ENCODE measurements at places on chromosomes 13 and 19.

- DNase-seq: no peak
These were observed 76.9 kb downstream of the FOXO1 start for GRCh38 chr13:40589285-40590109.

- DNase-seq: no peak
These were observed 319.0 kb upstream of the PCDH20 start for GRCh38 chr13:61734683-61735082.

- no peak for DNase-seq
These were observed 6.6 kb upstream of the DAPK3 start for GRCh38 chr19:3977242-3978143.

GRCh38 chr13:35917252-35917941 is 213.8 kb downstream of the DCLK1 start:
- no peak for DNase-seq

GRCh38 chr19:33798681-33799111 is 2.0 kb downstream of the KCTD15 start:
- peak; percentile 62 for DNase-seq

- no peak for DNase-seq
These were observed 22.6 kb downstream of the CHST8 start for GRCh38 chr19:33644284-33644836.

GRCh38 chr13:113598481-113598880 is 13.9 kb downstream of the TFDP1 start:
- DNase-seq: no peak

- DNase-seq: no peak
These were observed 64.0 kb downstream of the ATP11A start for GRCh38 chr13:112753833-112754232.

- DNase-seq: no peak
These were observed 18.2 kb upstream of the FFAR2 start for GRCh38 chr19:35429698-35430408.

GRCh38 chr13:40632915-40633314 is 33.5 kb downstream of the FOXO1 start:
- DNase-seq: no peak

GRCh38 chr13:99362362-99362761 is 55.2 kb upstream of the GPR183 start:
- DNase-seq: no peak

DNA sequence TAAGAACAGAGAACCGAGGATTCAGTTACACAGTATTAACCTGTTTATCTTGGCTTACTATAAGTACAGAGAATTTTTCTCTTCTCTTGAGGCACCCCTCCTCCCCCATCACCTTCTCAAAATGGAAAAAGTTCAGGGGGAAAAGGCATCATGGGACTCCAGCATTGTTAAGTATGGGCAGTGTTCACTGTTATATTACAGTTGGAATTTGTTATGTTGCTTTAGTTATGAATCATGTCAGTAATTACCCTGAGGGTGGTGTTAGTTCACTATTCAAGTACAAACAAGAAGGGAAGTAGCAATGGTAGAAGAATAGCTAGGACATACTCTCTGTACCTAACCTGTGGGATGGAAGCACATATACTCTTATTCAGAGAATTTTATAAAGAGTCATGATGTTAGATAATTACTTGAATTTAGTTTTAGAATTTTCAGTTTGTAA is 12.0 kb downstream of the LPAR6 start:
- DNase-seq: no peak

- DNase-seq: no peak
These were observed 5.5 kb upstream of the AKAP11 start for GRCh38 chr13:42266473-42266872.

Measured in D721Med (cell line).